Amniotic stem cell (primary cell): ENCODE measurements at places on chromosomes 16 and 17.

DNA sequence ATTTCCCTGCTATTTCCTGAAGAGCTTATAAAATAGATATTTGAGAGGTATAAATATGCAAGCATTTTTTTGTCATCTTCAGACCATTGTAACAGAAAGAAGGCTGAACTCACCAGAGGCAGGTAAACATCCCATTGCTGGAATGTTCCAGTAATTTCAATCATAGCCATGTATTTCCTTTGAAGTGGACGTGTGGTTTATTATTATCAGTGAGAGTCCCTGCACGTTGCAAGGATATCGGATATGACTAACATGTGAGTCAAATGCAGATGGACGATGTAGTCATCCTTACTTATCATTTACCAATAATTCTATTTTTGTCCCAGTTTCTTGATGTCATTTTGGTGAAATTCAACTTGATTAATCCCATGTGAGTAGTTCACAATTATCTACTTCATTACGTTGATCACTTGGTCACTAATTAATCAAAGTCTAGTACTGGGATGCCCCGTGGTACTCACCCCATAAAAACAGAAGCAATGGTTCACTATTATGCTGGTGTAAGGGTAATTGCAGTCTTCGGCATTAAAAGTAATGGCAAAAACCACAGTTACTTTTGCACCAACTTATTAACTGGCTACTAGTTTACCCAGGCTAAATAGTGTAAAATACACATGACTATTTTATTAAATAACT, 89.5 kb downstream of the VAT1L start:
- DNase-seq = no peak

- DNase-seq = no peak
These were observed 13.6 kb upstream of the RASD1 start for GRCh38 chr17:17509601-17510425.

GRCh38 chr16:59108374-59108773, 374.3 kb upstream of the GOT2 start:
- no peak for DNase-seq

DNA sequence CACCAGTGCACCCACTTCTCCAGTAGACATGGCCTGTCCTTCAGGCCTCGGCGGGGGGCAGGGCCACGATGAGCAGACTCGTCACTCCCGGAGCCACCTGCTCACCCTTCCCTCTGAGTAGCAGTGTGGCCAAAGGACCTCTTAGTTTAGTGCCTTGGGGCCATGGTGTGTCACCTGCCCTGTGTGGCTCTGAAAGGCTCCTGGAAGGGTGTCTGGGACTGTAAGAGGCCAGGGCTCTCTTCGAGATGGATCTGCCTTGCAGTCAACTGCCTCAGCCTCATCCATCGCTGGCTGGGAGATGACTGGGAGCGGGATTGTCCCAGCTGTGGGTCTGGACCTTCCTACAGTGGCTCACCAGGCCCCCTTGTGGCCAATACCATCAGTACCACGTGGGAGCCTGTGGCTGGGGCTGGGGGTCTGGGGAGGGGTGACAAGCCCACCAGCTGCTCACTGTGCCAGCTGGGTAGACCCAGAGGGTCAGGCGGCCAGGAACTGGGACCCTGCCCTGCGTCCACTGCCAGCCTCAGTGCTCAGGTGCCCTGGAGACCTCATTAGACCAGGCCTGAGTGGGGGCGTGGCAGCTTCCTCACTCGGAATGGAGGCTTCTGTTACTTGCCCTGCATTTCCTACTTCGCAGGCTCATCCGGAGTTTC, 133.4 kb downstream of the OR1D5 start:
- DNase-seq = no peak

GRCh38 chr16:17342031-17342430, 128.7 kb downstream of the XYLT1 start:
- DNase-seq = no peak

- DNase-seq = peak; percentile 12
These were observed 185.4 kb downstream of the ABCC12 start for GRCh38 chr16:47970291-47970931.

DNA sequence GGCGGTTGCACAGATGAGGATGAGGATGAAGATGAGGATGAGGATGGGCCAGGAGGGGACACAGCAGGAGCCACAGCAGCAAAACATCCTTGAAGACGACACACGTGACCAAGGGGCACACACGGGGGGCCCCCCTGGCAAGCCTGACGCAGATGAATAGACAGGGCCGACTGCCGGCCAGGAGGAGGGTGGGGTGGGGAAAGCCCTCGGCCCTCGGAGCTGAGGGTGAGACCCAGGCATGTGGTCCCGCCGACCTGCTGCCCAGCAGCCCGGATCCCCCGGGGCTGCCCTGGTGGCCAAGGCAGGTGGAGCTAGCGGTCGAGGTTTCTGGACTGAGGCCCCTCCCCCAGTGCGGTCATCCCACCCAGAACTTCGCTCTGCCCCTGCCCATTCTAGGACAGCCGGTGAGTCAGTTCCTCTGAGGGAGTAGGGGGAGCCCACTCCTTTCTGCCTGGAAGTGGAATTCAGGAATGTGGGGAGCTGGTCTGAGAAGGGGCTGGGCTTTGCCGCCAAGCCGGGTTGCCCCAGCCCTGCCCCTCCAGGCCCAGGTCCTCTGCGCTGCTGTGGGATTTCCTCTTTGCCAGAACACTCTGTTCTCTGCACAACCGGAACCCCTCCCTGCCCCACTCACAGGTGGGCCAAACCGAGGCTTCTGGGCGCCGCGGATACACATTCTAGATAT, 9.9 kb downstream of the CYGB start:
- no peak for DNase-seq
